ENCODE measurements at places on chromosomes 3 and 15.

DNA sequence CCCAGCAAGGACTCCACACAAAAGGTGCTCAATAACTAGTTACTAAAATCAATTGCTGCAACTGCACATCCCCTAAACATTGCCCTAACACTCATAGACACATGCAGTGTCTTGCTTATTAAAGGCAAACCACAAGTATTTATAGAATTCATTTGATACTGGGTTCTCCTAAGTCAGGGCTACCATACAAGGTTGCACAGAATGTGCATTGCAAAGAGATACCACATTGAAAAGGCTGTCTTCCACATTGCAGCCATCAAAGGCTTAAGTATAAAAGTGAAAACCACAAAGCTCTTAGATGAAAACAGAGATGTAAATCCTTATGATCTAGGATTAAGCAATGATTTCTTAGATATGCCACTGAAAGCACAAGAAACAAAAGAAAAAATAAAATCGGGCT, 33.6 kb upstream of the TOPAZ1 start:
- no peak for DNase-seq

GRCh38 chr3:133988631-133989161, 41.0 kb downstream of the SLCO2A1 start:
- DNase-seq, result no peak

GRCh38 chr15:94229591-94230369, 1.6 kb upstream of the MCTP2 start:
- DNase-seq, result no peak

DNA sequence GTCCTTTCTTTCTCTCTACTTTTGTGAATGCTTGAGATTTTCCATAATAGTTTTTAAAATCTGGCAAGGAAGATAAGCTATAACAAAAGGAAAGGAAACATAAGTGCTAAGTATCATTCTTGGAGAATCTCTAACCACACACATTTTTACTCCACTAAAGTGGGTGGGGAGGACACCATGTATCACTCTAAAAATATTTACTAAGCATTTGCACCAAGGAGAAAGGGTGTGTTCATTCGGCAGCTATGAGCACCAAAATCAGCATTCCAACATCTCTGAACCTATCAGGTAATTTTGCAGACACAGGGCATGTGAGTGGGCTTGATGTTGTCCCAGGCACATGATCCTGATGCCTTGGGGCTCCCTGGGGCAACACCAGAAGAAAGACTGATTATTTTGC, 5.5 kb downstream of the B4GALT4 start:
- DNase-seq, result no peak

- DNase-seq, result no peak
These were observed 7.9 kb downstream of the RBP2 start for GRCh38 chr3:139468399-139468798.

DNA sequence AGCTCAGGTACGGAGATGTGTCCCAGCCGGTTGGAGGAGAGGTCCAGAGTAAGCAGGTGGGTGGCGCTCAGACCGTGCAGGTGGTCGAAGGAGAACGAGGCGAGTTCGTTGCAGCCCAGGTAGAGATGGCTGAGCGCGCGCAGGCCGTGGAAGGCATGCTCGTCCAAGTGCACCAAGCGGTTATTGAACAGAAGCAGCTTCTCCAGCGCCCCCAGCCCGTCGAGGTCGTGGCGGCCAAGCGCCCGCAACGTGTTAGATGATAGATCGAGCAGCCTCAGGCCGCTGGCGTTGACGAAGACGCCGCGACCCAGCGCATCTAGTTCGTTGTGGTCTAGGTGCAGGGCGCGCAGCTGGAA, 648 bp downstream of the AMIGO3 start:
- no peak for DNase-seq

- no peak for DNase-seq
These were observed 116.7 kb downstream of the SERPINI1 start for GRCh38 chr3:167852216-167852615.

DNA sequence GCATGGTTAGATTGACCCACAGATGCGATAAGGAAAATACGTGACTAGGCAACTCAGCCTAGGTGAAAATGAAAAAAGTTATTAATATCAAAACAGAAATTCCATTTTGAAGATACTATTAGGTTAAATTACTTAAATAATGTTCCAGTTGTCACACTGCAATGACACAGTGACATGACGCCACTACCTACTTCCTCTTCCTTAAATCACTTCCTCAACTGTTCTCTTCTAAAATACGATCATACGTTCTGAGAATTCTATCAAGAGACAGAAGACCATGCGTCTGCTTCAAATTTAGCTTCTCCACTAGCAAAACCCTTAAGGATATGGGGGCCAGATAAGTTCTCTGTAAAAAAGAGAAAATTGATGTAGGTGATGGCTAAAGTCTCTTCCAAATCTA, 18.2 kb downstream of the CMTM6 start:
- DNase-seq, result no peak

DNA sequence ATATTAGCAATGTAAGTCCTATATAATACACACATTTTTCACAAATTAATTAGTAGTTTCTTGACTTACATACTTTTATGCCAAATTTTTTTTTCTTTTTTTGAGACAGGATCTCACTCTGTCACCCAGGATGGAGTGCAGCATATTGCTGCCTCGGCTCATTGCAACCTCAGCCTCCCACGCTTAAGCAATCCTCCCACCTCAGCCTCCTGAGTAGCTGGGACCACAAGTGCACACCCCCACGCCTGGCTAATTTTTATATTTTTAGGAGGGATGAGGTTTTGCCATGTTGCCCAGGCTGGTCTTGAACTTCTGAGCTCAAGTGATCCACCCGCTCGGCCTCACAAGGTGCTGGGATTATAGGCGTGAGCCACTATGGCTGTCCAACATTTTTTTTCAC, 54.6 kb downstream of the RNF111 start:
- DNase-seq, result no peak

DNA sequence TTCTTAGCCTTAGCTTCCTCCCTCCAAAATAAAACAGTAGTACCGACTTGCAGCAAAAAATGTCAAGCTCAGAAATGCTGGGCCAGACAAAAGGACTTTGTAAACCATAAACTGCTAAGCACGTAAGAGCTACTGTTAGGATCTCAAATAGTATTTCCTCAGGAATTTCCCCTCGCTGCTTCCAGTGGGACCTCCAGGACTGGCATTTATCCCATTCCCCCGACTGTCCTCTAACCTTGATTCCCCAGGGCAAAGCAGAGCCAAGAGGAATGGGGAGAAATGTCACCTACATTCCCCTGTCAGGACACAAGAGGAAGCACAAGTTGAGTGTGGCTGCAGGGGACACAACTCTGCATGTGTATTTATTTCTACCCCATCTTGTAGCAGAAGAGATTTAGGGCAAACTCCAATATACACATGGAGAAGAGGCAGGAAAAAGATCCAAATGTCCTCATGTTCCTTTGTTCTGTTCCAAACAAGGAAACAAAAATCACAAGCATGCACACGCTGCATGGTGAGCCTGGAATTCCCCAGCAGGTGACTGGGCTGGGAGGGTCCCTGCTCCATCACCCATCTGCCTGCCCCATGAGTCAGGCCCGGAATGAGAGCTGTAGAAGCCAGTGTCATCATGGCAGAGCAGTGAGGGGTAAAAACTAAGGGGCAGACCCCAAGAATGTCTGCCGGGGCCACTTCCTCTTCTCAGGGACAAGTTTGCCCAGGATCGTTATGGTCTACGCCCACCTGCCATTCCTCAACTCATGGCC, 4.2 kb downstream of the STOML1 start:
- DNase-seq, result no peak

DNA sequence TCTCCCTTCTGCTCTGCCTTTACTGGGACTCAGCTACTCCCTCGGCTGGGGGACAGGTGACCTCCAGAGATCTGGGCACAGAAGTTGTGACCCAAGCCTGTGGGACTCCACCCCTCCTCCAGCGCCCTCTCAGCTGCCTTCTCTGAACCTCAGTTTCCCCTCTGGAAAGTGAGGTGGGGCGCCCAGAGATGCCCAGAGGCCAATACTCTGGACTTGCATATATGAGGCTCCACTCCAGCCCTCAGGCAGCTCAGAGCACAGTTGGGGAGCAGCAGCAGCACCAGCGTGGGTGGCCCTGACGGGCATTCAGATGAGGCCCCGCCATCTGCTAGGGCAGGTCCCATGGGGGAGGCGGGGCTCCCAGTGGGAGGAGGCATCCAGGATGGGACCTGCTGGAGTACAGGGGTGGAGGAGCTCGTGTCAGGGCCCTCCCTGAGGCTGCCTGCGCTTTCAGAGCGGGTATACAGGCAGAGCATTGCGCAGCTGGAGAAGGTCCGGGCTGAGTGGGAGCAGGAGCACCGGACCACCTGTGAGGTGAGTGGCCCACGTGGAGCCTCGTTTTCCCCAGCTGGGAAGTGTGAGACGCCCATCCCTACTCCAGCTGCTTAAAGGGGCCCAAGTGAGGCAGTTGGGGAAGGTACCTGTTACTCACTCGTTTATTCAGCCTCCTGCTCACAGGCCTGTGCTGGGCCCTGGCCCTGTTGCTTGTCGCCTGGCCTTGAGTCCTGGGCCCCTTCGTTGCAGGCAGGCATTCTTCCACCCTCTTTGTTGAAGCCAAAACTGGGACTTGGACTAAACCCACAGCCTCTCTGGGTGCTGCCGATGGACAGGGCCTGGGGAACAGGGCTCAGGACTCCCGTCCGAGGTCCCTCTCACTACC, 35.4 kb downstream of the PSTPIP1 start:
- no peak for DNase-seq

DNA sequence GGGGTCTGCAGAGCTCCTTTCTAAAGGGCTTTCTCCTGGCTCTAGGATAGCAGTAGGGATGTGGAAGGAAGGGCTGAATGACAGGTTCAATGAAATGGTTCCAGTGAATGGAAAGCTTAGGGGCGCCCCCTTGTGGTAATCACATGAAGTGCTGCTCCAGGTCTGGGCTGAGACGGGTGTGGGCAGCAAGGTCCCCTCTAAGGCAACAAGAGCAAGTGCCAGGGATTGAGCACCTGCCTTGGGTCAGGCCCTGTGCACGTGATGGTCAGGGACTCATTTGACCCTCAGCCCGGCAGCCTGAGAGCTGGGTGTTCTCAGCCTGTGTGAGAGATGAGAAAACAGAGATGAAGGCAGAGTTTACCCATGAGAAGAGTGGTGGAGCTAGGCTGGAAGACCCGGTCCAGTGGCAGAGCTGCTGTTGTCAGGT, 12.1 kb upstream of the CX3CR1 start:
- no peak for DNase-seq

- DNase-seq, result no peak
These were observed 841.9 kb downstream of the CADM2 start for GRCh38 chr3:85800676-85801075.

GRCh38 chr3:159548675-159549335, 439.8 kb upstream of the IL12A start:
- DNase-seq, result no peak

GRCh38 chr3:173986861-173987410, 589.4 kb downstream of the NLGN1 start:
- no peak for DNase-seq

GRCh38 chr3:194279101-194279500, 72.0 kb downstream of the CPN2 start:
- DNase-seq, result no peak

- DNase-seq, result no peak
These were observed 185.2 kb downstream of the KLF13 start for GRCh38 chr15:31511707-31512310.

DNA sequence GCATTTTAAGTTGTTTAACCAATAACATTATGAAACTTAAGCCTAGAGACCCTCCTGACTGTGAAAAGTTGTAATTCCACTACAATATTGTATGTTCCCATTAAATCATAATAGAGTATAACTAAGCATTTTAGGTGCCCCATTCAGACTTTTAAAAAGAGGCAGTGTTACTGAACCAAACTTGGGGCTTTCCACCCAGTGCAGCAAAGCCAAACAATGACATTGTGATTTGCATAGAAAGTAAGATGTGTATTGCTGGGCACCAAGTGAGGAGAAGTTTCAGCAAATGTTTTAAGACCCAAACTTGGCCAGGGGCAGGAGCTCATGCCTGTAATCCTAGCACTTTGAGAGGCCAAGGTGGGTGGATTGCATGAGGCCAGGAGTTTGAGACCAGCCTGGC, 706.2 kb downstream of the GRM7 start:
- DNase-seq, result no peak

GRCh38 chr3:9201266-9201665, 48.2 kb downstream of the SRGAP3 start:
- DNase-seq, result no peak

DNA sequence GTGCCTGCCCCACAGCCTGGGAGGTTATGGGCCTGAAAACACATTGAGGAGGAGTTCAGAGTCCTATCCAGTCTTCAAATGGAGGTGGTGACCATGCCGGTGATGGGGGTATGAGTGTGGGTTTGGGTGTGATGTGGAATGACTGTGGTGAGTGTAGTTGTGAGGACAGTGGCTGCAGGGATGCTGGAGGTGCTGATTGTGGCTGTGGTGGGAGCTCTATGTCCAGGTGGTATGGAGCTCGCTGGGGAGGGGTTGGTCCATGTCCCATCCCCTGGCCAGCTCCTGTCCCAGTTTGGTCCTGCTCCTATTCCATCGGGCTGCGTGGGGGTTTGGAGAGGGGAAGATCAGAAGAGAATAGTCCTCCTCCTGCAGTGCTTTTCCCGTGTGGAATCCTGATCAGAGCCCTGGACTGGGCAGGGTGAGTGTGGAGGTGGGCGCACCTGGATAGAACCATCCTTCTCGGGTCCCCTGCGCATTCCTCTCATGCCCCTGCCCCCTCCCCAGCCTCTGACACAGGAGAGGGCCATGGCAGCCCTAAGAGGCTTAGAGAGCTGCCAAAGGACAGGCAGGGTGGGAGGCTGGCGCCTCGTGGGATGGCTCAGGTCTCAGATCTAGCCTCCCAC, 23.0 kb upstream of the GOLGA6C start:
- no peak for DNase-seq

DNA sequence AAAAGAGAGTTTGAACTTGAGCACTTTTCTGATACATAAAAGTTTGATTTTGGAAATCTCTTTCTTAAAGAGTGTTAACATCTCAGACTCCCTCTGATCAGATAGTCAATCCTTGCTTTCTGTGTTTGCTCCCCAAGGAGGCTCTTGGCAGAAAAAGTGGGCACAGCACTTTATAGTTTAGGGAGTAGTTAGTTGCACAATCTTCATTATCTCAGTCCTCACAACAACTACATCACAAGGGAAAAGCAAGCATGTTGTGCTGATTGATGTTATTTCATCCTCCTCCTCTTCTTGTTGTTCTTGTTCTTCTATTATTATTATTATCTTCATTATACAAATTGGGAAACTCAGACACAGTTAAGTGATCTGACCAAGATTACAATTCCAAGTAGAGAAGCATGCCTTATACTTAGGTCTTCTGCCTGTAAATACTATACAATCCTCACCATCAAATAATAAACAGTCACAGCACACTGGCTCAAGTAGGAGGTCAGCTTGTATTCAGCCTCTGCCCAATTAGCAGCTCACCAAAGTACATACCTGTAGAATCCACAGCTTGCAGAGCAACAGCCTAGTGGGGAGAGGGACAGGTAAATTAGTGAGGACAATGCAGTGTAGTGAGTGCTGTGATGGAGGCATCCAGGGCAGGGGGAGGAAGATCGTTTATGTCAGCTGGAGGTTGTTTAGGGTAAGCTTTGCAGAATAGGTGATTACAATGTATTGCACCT, 304.1 kb upstream of the MME start:
- DNase-seq, result no peak

- no peak for DNase-seq
These were observed 50.9 kb upstream of the PRICKLE2 start for GRCh38 chr3:64276131-64276530.

- no peak for DNase-seq
These were observed 21.3 kb upstream of the RSL24D1 start for GRCh38 chr15:55218056-55218455.

Data from NCI-H774 (cell line).